Activated CD8-positive, alpha-beta memory T cell treated with anti-CD3 and anti-CD28 coated beads for 24 hours (primary cell): ENCODE measurements at places on chromosomes 13 and 19.

DNA sequence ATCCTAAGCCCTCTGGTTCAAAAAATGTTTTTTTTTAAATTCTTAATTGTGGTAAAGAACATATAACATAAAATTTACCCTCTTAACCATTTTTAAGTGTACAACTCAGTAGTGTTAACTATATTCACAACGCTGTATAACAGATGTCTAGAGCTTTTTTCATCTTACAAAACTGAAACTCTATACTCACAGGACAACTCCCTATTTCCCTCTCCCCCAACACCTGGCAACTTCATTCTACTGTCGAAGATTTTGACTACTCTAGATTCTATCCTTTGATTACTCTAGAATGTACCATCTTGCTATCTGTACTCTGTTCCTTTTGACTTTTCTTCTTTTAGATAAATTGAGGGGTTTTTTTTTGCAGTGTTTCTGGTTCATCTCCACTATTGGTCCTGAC is 200.4 kb downstream of the KLF12 start:
- DNase-seq, result no peak

DNA sequence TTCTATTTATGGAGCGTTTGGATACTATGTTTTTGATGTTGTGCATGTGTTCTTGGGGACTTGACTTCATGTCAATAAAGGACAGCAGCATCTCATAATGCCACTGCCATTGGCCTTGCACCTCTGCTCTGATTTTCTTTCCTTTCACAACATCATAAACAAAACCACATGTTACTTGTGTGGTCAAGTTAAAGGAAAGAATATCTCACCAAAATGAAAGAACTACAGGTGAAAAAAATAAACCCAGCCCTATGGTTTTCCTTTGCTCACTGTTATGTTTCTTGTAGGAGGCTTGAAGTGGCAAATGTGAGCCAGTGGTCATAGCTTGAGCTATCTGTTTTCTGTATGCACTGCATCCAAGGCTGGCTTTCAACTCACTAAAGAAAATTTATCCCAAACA is 240.4 kb downstream of the KCNRG start:
- DNase-seq, result no peak

- no peak for DNase-seq
These were observed 93.7 kb downstream of the TRPC4 start for GRCh38 chr13:37775871-37776270.

DNA sequence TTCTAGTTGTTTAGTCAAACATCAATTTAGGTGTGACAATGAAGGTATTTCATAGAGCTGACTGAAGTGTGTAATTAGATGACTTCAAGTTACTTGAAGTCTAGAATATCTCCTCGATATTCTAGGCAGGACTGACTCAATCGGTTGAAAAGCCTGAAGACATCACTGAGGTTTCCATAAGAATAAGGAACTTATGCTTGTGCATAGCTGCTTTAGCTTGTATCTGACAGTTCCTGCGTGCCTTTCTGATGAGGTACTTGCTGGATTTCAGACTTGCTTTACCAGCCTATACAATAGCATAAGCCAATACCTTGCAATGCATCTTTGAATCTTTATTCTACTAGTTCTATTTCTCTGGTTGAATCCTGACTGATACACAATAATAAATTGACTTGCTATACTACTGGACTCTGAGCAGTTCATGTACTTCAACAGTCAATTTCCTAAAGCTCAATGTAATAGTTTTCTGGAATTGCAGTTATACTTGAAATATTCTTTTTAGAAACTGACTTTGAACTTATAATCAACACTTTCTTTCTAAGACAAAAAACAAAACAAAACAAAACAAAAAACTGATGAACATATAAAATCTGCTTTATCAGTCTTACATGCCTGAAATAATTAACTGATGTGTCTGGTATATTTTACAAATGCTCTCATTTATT is 1534.8 kb downstream of the SLITRK5 start:
- DNase-seq, result no peak

- DNase-seq, result no peak
These were observed 289.7 kb downstream of the SLITRK6 start for GRCh38 chr13:85509512-85509911.
